ENCODE measurements at places on chromosomes 13 and 19. TPM values are rescaled to one million over a fixed set of nuclear protein-coding genes. Genes with fewer than 3 reads are reported as not detected.

Gene CARS2
- total RNA-seq = 47.7 TPM

Gene ZIC5
- 30.5 TPM for total RNA-seq

DNA sequence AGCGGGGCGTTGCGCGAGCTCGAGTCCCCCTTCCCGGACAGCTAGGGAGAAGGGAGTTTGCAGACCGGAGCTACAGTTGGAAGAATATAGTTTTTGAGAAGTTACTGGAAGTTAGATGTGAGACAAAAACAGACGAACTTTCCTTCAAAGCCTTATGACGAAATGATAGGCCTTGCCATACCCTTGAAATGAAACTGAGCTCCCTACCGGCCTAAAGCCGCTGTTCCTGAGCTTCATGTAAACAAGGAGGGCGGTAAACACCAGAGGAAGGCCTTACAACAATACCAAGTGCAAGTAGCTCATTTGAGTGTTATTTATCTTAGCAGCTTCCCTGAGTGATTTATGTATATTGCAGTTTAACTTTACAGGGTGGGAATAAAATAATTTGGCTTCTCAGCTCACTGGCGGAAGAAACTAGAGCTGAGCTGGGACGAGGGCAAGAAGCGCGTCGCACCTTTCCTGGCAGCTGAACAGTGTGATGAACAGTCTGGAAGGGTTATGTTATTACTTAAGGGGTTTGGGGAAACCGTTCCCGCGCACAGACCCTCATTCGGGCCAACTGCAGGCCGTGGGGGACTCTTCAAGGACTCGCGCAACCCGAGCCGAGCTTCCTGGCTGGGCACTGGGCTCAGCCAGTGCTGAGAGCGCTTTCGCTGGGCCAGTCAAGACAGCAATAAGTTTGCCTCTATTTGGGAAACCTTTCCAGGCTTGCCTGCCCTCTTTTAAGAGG is 111.2 kb downstream of the KCNRG start:
- H3K4me3 ChIP-seq = peak overlapping the region; percentile 85
- H3K4me1 ChIP-seq = peaks cover 43% of the 10 kb centered on the region
- DNase-seq = no peak
- peaks cover 54% of the 10 kb centered on the region for H3K27me3 ChIP-seq
- H3K36me3 ChIP-seq = no peaks in the 10 kb centered on the region

DNA sequence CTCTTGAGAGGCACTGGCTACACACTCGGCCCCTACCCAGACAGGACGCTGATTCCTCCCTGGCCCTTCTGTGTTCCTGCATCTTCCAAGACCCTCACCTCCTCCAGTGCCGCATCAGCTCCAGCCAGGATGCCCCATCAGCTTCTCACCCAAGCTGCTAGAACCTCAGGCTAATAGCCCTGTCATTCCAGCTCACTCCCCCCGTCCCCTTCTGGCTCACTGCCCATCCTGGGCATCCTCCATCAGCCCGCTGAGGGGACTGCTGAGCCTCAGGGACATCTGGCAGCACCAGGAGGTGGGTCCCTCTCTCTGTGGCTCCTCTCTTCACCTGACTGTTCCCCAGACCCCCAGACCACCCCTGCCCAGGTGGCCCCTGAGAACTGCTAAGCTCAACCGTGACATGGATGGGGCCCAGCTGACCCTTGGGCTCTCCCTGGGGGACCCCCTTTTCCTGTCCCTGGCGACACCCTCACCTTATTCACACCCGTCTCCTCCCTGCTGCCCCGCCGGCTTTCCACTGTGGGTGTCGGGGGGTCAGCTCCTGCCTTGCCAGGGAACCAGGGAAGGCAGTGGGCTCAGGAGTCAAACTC is 4.8 kb downstream of the FFAR3 start:
- DNase-seq = no peak
- H3K4me1 ChIP-seq = peaks cover 9% of the 10 kb centered on the region

DNA sequence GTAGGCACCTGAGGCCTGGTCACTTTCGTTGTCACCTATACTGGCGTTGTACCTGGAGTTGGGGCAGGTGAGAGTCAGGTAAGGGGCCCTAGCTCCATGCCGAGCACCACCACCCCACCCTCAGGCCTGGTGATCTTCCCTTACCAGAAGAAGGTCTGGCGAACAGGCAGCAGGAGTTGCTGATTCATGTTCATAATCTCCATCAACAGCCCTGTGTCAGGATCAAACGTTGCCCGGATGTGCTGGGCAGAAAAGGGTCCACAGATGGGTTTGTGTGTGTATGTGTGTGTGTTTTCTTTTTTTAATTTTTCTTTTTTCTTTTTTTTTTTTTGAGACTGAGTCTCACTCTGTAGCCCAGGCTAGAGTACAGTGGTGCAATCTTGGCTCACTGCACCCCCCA is 14.3 kb downstream of the MAN2B1 start:
- no peak for DNase-seq
- no peak overlapping the region for H3K4me3 ChIP-seq
- peaks cover 53% of the 10 kb centered on the region for H3K36me3 ChIP-seq
- peaks cover 15% of the 10 kb centered on the region for H3K4me1 ChIP-seq

Gene RPL28
- 135 TPM for total RNA-seq

Gene GSX1
- total RNA-seq = 0.20 TPM

Gene EBPL
- 38.3 TPM for total RNA-seq

Gene POLR1D
- total RNA-seq = 47.3 TPM

Gene FUT2
- total RNA-seq = not detected

GRCh38 chr13:113631341-113632095 is 26.5 kb downstream of the ATP4B start:
- no peak for DNase-seq
- H3K4me1 ChIP-seq = peaks cover 5% of the 10 kb centered on the region
- H3K27ac ChIP-seq = no peak overlapping the region

DNA sequence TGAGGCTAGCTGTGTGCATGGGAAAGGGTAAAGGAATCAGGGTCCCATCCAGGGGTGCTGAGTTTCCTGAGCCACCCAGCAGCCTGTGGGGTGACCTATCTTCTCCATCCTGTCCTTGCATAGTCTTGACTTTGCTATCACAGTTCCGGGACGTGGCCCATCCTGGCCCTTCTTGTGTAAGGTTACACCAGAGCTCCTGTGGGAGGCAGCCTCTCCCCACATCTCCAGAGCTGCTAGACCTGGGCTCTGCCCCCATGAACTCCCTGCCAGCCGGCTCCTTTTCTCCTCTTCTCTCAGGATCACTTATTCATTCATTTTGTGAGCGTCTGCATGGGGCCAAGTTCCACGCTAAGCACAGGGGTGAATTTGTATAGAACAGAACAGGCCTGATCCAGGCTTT is 238.9 kb downstream of the TSHZ3 start:
- peaks cover 15% of the 10 kb centered on the region for H3K4me1 ChIP-seq
- no peaks in the 10 kb centered on the region for H3K36me3 ChIP-seq
- no peak overlapping the region for H3K27ac ChIP-seq
- no peak for DNase-seq
- H3K27me3 ChIP-seq = no peaks in the 10 kb centered on the region

DNA sequence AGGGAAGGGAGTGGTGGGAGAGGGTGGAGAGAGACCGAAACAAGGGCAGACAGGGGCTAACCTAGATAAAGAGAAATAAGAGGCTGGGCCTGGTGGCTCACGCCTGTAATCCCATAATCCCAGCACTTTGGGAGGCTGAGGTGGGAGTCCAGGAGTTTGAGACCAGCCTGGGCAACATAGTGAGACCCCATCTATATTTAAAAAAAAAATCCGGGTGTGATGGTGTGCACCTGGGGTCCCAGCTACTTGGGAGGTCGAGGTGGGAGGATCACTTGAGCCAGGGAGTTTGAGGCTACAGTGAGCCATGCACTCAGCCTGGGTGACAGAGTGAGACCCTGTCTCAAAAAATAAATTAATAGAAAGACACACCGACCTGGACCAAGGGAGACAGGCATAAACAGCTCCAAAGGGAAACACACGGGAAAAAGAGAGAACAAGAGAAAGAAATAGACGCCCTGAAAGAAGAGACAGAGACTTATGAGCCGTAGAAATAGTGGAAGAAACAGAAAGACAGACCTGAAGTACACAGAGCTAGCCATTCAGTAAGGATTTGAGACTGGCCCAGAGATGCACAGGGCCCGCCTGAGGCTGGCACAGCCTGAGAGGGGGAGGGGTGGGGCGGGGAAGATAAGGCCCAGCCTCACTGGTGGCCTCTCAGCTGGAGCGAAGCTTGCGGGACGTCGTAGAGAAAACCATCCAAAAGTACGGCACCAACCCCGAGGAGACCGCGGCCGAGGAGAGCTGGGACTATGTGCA is 2.2 kb downstream of the CD37 start:
- no peak overlapping the region for H3K27ac ChIP-seq
- H3K4me1 ChIP-seq = peaks cover 33% of the 10 kb centered on the region
- H3K4me3 ChIP-seq = no peak overlapping the region
- H3K27me3 ChIP-seq = peaks cover 4% of the 10 kb centered on the region
- peaks cover 17% of the 10 kb centered on the region for H3K36me3 ChIP-seq
- DNase-seq = no peak

GRCh38 chr19:341386-342127 is 3.0 kb downstream of the MIER2 start:
- H3K4me1 ChIP-seq = peaks cover 39% of the 10 kb centered on the region
- H3K4me3 ChIP-seq = no peak overlapping the region
- DNase-seq = no peak
- no peaks in the 10 kb centered on the region for H3K27me3 ChIP-seq
- H3K36me3 ChIP-seq = peaks cover 19% of the 10 kb centered on the region

GRCh38 chr13:94087100-94087499 is 392.4 kb downstream of the DCT start:
- H3K4me1 ChIP-seq = no peaks in the 10 kb centered on the region
- no peak for DNase-seq
- no peaks in the 10 kb centered on the region for H3K36me3 ChIP-seq
- H3K27ac ChIP-seq = no peak overlapping the region
- H3K4me3 ChIP-seq = no peak overlapping the region
- H3K27me3 ChIP-seq = no peaks in the 10 kb centered on the region

- no peaks in the 10 kb centered on the region for H3K27me3 ChIP-seq
- no peaks in the 10 kb centered on the region for H3K4me1 ChIP-seq
- DNase-seq = no peak
- no peak overlapping the region for H3K27ac ChIP-seq
- H3K36me3 ChIP-seq = no peaks in the 10 kb centered on the region
Measured at GRCh38 chr19:13441810-13442512, 64.3 kb downstream of the CACNA1A start.

Gene ENOX1
- 17.9 TPM for total RNA-seq

Gene SIGLEC8
- total RNA-seq = 3.6 TPM

- H3K27me3 ChIP-seq = no peaks in the 10 kb centered on the region
- H3K36me3 ChIP-seq = peaks cover 3% of the 10 kb centered on the region
- H3K4me3 ChIP-seq = peak within 1 kb of the TSS; percentile 93
- H3K27ac ChIP-seq = peak within 1 kb of the TSS; percentile 67
Measured at GRCh38 chr19:51986309-51987291, at the start of gene ZNF350. TSS of gene ZNF350 (minus strand) at chr19:51986840. CDS start at chr19:51974360, 12,480 bp downstream.

GRCh38 chr13:41502673-41503072 is 45.3 kb downstream of the RGCC start:
- H3K27me3 ChIP-seq = no peaks in the 10 kb centered on the region
- no peak overlapping the region for H3K4me3 ChIP-seq
- DNase-seq = no peak
- H3K4me1 ChIP-seq = no peaks in the 10 kb centered on the region
- H3K27ac ChIP-seq = no peak overlapping the region

Gene SLC7A9
- total RNA-seq = 0.50 TPM

Measured in spinal cord (tissue), 10 donors.